Stimulated activated CD8-positive, alpha-beta memory T cell treated with anti-CD3 and anti-CD28 coated beads, Interleukin-15, amount 100 ng/mL, for 48 hours (primary cell): ENCODE measurements at places on chromosomes 7 and 10.

DNA sequence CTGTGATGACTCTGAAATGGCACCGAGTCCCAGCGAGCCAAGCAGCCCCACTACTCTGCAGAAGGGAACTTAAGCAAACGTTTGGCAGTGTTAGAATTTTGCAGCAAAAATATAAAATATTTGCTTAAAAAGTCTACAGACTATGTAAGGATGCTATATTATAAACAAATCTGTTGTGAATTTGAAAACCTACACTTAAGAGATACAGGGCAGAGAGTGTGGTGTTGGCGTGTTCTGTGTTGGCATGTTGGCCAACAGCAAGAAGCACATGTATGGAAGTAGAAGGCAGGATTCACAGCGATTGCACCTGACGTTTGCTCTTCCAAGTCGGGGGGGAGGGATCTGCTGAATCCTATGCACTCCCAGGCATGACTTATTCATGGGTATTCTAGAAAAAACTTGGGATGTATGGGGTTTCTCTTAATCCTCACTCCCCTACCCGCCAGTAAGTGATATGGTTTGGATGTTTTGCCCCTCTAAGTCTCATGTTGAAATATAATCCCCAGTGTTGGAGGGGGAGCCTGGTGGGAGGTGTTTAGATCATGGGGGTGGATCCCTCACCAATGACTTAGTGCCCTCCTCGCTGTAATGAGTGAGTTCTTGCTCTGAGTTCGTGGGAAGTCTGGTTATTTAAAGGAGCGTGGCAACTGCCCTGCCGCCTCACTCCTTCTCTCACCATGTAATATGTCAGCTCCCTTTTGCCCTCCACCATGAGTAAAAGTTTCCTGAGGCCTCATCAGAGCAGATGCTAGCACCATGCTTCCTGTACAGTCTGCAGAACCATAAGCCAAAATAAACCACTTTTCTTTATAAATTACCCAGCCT, 62.1 kb downstream of the PKD1L1 start:
- DNase-seq = no peak

DNA sequence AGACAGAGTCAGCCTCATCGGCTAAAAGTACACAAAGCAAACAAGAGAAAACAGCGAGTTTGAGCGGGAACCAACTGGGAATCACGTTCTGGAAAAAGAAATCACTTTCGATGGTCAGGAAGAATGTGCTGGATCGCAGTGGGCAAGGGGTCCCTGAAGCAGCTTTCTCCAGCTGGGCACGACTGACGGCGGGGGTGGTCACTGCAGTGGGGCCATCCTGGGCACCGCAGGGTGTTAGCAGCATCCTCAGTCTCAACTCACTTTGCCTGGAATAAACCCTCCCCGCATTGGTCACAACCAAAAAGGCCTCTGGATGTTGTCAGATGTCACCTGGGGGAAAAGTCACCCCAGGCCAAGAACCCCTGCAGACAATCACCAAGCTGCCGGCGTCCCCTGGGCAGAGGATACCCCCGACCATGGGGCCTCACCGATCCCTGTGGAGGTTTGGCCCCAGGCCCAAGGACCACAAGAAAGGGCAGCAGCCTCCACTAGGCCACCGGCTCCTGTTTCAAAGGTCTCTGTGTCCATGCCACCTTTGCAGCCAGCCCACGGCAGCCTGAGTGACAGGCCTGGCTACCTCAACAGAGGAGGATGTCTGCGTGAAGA, 42.9 kb downstream of the EBF3 start:
- DNase-seq = no peak

- peak; percentile 36 for DNase-seq
These were observed 1.5 kb upstream of the SKIDA1 start for GRCh38 chr10:21526860-21527597.

DNA sequence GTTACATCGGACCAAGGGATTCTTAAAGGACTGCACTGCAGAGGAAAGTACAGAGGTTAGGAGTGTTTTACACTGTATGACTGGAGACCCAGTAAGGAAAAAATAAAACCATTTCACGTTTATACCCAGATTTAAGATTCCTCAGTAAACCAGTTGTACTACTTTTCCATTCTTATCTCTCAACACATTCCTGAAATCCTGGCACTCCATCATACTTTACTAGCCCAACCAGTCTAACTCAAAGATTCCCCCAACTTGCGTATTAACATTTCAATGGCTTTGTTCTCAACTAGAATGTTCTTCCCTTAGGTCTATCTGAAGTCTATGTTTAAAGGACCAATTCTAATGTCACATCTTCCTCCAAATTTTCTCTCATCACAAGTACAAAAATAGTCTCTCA, 8.0 kb downstream of the CCDC186 start:
- DNase-seq = no peak

DNA sequence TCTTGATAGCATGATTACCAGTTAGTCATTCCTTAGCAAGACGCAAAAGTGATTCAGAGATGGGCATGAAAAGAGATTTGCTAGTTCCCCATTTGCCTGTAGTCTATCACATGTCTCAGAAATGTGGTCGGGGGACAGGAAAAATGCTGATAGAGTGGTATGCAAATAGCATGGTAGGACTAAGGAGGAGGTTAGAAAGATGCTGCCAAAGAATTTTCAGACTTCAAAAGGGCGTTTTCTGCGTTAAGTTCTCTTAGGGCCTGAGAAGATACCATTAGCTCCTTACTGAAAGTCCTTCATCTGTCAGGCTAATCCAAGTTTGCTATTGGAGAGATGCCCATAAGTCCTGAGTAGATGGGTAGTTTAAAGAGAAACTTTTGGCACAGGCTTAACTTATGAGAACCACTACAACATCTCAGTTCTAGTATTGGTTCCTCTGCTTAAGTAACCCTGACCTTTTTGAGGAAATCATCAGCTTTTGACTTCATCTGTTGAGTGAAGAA, 2.7 kb downstream of the CALD1 start:
- no peak for DNase-seq

DNA sequence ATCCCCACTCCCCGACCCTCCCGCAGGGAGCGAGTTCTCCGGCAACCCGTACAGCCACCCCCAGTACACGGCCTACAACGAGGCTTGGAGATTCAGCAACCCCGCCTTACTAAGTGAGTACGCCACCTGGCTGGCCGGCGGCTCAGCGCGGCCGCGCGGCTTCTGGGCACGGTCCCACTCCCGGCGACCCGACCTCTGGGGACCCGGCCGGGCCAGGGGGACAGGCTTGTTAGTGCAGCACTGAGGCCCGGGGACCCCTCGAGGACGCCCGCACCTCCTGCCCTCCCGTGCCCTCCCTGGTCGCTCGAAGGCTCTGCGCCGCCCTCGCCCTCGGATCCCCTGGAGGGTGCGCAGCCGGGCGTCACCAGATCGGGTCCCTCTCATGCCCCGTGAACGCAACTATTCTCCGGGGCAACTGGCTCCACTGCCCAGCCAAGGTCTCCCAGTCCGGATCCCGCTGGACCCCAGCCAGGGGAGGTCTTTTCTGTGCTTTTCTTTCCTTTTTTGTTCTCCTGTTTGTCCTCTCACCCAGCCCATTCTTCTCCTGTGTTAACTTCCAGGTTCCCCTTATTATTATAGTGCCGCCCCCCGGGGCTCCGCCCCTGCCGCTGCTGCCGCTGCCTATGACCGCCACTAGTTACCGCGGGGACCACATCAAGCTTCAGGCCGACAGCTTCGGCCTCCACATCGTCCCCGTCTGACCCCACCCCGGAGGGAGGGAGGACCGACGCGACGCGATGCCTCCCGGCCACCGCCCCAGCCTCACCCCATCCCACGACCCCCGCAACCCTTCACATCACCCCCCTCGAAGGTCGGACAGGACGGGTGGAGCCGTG, 81.8 kb downstream of the PAX2 start:
- DNase-seq = no peak

DNA sequence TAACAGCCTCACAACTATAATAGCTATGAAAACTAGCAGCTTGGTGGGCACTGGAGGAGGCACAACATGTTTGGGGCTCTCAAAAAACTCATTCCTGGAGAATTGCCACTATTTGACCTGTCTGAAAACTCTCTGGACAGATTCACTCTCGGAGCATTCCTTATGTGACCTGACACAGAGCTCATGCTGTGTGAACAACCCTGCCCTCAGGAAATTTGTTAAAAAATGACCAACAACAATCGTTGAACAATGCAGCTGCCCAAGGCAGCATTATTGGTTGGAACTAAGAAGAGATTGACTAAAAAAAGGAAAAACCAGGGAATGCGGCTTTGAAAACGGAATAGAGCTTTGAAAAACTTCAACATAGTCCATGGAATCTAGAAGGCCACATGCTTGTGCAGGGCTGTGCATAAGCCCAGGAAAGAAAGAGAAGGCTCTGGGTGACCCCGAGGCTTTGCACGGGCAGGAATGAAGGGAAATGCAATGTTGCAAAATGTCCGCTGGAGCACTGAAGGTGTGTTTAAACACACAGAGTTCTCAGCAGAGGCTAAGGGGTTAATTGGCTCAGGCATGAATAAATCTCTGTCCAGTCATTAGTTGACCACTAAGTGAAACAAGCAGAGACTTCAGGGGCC, 52.8 kb downstream of the NAMPT start:
- no peak for DNase-seq

DNA sequence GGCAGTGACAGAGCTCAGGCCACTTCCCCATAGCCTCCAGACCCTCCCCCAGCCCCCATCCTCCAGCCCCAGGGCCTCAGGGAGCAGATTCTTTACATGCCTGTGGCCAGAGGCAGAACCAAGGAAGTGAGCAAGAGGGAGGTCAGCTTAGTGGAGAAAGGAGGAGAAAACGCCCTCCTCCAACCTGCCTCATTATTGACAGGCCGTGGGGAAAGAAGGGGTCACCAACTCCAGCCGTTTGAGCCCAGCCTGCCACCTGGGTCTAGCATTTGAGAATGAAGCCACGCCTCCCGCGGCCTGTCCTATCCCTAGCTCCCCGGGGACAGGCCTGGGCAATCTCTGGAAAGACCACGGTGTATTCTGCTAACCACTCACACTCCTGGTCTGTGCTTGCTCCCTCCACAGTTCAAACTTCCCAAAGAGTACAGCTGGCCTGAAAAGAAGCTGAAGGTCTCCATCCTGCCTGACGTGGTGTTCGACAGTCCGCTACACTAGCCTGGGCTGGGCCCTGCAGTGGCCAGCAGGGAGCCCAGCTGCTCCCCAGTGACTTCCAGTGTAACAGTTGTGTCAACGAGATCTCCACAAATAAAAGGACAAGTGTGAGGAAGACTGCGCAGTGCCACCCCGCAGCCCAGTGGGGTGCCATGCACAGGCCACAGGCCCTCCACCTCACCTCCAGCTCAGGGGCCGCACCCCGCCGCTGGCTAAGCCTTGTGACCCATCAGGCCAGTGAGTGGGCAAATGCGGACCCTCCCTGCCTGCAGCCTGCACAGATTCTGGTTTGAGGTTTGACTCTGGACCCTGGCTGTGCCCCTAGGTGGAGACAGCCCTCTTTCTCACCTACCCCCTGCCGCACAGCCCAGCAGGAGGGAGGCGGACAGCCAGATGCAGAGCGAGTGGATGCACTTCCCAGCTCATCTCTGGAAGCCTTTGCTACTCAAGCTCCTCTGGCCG, 14.3 kb upstream of the TRIM8 start:
- no peak for DNase-seq

- DNase-seq = no peak
These were observed 71.6 kb downstream of the PTPRE start for GRCh38 chr10:127978481-127978880.
